WTC11 (cell line): ENCODE measurements at places on chromosomes 12 and 14.

DNA sequence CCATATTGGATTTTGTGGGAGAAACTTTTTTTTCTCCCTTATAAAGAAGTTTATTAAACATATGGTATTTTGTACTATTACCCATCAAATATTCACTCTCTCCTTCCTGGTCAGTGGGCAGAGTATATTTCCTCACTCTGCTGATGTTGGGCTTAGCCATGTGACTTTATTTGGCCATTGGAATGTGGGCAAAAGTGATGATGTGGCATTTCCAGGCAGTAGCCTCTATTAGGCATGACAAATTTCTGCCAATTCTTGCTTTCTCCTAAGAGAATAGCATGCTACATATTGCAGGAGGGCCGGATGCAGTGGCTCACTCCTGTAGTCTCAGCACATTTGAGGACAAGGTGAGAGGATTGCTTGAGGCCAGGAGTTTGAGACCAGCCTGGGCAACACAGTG, 24.4 kb upstream of the WSCD2 start:
- no peak for DNase-seq

GRCh38 chr14:100488057-100488456, 99.2 kb downstream of the BEGAIN start:
- DNase-seq: no peak

DNA sequence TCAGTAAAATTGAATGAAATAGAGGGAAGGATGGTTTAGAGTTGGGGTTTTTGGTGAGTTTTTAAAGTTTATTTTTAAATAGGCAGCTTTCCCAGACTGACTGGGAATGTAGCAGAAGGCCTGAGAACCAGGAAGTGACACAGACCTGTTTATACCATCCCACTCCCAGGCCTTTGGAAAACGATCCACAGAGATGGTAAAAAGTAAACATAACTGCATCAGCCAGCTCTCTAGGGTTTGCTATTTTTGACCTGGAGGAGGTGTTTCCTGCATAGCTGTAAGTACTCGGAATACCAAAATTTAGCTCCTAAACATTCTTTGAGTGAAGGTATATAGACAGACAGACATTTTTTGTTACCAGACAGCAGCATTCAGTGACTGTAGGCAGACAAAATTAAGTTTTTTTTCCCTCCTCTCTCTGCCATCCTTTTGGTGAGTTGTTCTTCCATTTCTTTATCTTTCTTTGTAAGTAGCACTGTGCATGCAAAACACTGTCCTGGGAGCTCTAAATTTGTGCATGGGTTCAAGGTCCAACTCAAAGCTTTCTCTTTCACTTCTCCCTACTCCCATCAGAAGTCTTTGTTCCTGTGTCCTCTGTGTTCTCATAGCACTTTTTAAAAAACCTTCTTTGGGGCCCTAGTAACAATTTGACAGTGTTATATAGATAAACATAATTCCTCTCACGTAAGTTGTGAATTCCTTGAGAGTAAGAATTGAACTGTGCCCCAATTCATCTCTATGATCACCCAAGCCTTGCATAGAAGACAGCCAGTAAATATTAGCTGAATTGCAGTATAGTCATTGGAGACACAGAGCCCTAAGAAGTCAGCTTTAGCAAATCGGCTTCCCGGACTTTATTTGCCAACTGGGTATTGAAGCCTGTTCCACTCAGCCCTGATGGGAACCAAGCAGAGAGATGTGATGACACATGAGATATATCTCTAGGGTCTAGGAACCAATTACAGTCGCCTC, 37.4 kb downstream of the SUSD6 start:
- no peak for DNase-seq

- DNase-seq: no peak
Measured at GRCh38 chr14:92954933-92955332, 32.0 kb downstream of the CHGA start.

DNA sequence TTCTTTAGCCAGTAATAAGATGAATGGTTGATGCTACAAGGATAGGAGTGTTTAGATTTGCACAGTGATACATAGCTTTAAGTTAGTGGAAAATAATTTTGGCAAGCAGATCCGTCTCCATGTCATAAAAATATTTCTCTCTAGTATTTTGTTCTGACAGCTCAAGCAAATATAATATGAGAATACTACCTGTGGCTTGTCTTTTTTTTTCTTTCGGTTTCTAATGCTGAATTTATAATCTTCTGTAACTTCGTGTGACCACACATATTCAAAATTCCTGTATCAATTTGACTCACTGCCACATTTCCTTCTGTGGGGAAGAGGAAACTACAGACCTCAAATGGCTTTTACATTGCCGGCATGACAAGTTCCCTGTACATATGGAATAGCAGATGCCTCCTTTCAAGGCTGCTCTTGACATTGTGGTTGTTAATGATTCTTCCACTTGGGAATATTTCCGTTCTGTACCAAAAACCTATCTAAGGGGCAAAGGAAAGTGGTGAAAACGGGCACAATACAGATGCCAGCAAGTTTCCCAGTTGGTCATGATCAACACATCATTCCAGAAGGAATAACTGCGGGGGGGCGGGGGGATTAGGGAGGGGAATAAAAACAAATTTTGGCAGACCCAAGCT, 103.6 kb upstream of the CCDC91 start:
- no peak for DNase-seq

GRCh38 chr14:68865542-68865941, 72.7 kb upstream of the ZFP36L1 start:
- DNase-seq: no peak

DNA sequence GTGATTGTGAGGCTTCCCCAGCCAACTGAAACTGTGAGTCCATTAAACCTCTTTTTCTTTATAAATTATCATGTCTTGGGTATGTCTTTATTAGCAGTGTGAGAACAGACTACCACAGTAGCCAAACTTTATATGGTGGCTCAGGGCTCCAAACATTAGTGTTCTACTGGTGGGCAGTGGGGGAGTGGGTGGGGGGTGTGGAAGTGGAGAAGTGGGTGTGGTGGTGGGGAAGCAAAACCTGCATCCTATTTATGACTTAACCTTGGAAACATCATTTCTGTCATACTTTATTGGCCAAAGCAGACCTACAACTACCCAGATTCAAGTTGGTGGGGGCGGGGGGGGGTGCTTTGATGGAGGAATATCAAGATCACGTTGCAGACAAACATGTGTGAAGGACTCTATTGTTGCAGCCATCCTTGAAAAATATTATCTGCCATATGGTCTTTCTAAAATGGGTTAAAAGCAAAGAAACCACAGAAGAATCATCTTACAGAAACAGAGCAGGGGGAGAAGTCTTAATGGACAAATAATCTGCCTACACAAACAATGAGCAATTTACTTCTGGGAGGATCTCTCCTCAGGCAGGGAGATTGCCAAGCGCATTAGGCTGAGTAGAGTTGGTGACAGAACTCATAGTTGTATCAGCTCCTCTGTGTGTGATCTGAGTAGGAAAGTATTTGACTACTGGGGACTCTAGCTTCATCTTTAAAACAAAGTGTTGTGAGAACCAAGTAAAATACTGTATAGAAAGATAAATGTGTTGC, 1.4 kb upstream of the PWP1 start:
- DNase-seq: no peak

DNA sequence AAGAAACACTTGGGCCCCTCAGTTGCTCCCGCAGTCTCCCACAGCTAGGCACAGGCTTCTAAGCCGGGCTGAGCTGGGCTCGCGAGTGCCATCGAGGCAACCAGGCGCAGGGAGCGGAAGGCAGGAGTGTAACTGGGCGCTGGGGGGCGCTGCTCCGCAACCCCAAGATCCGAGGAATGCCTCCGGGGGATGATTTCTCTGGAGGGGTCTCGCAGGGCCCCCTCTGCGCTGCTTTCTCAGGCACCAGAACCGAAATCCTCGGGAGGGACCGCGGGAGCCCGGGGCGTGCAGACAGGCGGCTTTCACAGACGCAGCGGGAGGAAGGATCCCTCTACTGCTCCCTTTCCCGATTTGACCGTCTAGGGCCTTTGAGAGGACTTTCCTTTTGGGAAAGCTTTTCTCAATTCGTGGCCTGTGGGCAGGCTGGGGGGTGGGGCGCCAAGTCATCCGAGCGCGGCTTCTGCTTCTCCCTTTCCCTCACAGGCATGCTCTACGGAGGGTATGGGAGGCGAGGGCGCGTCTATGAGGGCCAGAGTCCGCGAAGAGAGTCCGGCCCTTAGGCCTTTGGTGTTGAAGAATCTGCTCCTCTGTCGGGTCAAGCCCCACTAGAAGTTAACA, 4.3 kb upstream of the NKX2-1 start:
- DNase-seq: peak; percentile 73

DNA sequence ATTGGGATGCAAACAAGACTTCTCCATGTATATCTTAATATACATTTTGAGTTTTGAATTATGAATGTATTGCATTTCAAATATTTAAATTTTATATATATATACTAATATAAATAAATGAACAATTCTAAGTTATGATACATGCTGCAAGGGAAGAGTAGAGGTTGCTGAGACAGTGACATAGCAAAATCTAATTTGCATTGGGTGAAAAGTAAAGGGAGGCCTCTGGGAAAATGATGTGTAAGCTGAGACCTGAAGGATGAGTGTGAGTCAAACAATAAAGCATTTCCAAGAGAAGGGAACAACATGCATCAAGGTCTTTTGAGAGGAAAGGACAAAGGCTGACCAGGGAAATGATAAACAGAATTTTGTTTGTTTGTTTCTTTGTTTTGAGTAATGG, 62.9 kb upstream of the PTPRQ start:
- DNase-seq: no peak

GRCh38 chr14:73739899-73740617, 25.9 kb upstream of the PNMA1 start:
- DNase-seq: no peak

- DNase-seq: no peak
Measured at GRCh38 chr14:22478670-22479069, 110.4 kb downstream of the DAD1 start.

DNA sequence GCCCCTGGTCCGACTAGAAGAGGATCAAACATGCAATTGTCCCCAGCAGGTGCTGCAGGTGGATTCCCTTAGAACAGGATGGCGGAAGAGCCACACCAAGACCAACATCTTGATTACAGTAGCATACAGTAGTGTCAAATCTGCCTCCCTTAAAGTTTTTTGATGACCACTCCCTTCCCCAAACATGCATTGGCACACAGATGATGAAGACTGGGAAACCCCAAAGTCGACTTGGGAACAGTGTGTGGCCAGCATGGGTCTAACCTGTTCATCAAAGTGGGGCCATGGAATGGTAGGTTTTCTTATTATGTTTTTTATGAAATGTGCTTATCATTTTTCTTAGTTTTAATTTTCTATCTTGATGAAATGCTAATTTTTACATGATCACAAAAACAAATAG, 8.8 kb downstream of the PLXNC1 start:
- DNase-seq: no peak

- DNase-seq: no peak
Measured at GRCh38 chr12:46391630-46392029, 19.1 kb upstream of the SLC38A2 start.

- no peak for DNase-seq
Measured at GRCh38 chr14:95480109-95480886, 36.2 kb downstream of the SYNE3 start.
